Skeletal muscle cell (primary cell): ENCODE measurements at places on chromosomes 2 and 18.

DNA sequence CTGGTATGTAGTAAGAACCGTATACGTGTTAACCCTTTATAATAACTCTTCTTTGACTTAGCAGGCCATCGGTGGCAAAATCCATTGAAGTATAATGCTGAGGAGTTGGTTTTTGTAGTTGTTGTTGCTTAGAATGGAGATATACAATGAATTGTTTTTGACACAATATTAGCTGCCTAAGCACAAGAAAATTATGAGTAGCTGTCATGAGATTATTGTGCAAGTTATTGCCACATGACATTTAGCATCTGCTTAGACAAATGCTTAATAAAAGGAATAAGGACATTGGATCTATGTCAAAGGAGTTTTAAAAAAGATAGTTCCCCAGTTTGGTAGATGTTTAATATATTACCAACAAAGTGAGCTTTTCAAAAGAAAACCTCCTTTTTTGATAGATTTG lies 59.9 kb downstream of the ABCB11 start:
- DNase-seq, result no peak

- no peak for DNase-seq
Measured at GRCh38 chr2:38496927-38497669, 105.6 kb downstream of the HNRNPLL start.

DNA sequence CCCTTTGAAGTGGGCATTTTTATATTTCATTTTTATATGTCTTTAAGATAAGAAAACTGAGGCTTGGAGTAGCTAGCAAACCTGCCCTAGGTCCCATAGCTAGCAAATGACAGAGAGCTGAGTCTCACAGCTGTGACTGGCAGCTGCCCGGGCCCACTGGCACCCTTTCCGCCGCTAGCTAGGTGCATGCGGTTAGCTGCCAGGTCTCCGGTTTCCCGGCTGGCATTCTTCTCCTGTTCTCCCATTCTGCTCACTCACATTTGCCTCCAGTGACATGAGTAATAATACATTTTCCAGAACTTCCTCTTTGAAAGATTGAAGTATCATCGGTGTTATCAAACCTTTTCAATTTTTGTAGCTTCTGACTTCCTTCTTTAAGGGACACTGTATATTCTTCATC lies 38.7 kb downstream of the MTCL1 start:
- DNase-seq, result no peak

DNA sequence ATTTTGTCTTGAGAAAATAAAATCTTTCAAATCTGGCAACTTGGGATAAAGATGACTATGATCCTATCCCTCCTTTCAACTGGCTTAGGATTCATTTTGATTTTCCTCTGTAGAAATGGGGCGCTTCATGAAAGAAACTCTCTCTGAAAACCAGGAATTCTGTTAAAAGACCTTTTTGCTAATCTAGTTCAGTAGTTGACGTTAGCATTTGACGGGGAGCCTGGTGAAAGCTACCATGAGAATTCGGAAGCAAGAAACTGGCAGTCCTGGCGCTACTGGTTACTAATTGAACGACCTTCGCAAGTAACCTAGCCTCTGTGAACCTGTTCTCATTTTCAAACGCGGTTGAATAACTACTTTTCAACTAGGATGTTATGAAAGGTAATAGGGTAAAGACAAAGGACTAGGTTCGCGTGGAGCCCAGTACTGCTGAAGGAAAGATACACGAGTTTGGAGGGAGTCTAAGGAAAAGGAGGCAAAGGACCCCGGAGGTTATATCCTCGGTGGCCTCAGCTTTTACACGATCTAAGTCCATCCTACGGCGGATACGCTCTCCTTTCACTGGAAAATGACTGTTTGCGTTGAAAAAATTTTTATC lies 604 bp upstream of the STK11IP start:
- DNase-seq, result no peak

- DNase-seq, result peak; percentile 99
Measured at GRCh38 chr2:238684362-238685326, 163.2 kb upstream of the TWIST2 start.

GRCh38 chr2:226137201-226137811 lies 662.3 kb downstream of the IRS1 start:
- DNase-seq, result no peak

- DNase-seq, result no peak
Measured at GRCh38 chr18:78427081-78427480, 552.5 kb upstream of the SALL3 start.

GRCh38 chr2:17544256-17544655 lies 3.8 kb downstream of the VSNL1 start:
- no peak for DNase-seq

DNA sequence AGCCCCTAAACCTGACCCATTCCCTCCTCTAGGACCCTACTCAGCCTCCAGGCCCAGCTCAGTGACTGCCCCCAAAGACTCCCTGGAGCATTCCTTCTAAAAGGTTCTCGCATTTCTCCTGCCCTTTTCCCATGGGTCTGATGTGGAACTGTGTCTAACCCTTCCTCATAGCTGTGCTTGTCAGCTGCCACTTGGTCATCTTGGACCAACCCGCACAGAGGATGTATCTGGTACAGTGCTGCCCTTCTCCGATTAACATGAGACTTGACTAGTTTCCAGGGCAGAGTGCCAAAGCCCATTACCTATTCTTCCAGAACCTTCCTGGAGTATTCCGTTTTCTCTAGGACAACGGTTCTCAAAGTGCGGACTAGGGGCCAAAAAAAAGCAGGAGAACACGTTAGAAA lies 518 bp upstream of the NFU1 start:
- DNase-seq, result no peak

- no peak for DNase-seq
Measured at GRCh38 chr18:25568986-25569385, 217.0 kb upstream of the ZNF521 start.

DNA sequence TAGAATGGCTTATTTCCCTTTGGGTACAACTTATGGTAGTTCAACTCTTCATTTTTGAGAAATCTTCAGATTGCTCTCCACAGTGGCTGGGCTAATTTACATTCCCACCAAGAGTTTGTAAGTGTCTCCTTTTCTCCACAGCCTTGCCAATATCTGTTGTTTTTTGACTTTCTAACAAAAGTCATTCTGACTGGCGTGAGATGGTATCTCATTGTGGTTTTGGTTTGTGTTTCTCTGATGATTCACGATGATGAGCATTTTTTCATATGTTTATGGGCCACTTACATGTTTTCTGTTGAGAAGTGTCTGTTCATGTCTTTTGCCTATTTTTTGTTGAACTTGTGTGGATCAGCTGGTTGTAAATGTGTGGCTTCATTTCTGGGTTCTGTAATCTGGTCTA lies 871.0 kb downstream of the EPHA4 start:
- DNase-seq, result no peak

GRCh38 chr2:24743924-24744323 lies 49.3 kb downstream of the PTRHD1 start:
- DNase-seq, result no peak

DNA sequence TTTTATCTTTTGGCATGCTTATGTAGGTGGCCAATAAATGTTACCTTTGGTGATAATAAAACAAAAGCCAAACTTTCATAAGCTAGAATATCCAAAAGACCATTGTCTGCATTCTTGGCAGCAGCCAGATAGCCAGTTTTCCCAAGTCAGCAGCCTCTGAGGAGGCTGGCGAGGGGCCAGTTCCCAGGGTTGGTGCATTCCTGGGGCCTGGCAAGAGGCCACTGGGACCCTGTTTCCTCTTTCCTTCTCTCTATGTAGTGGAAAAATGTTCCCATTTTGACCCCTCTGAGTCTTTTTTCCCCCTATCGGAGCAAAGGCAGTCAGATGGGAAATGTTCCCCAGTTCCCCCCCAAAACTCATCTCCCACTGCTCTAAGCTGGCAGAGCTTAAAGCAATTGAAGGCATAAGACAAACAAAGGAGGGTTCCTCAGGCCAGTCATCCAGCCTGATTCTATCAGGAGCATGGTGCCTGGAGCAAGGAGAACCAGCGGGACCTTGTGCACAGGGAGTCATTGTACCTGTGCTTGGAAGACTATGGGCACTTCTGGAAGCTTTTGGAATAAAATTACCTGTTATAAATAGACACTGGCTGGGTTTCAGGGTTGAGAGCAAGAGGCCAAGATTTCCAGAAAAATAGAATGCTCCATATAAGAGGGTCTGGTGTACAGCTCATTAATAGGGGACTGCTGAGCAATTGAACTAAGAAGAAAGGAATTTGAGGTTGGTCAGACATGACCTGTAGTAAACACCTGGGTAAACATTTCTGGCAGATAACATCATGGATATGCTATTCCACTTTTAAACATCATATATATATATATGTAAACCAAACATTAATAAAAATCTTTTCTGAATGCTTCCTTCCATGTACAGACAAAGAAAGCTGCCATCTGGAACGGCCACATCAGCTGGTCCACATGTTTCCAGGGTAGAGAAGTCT lies 63.4 kb downstream of the NCKAP5 start:
- no peak for DNase-seq
